Stomach (tissue), 19 donors: ENCODE measurements at places on chromosomes 1 and 21. TPM values are rescaled to one million over a fixed set of nuclear protein-coding genes. Genes with fewer than 3 reads are reported as not detected.
A peak's percentile ranks its signal among the peaks of the same experiment; 100 is the strongest.

GRCh38 chr1:111483166-111483565 lies 9.4 kb downstream of the C1orf162 start:
- DNase-seq: no peak

The NBPF20 gene
- total RNA-seq: 12.1 TPM

- peak; percentile 51 for DNase-seq
These were observed 84.2 kb downstream of the SPSB1 start for GRCh38 chr1:9376886-9377333.

DNA sequence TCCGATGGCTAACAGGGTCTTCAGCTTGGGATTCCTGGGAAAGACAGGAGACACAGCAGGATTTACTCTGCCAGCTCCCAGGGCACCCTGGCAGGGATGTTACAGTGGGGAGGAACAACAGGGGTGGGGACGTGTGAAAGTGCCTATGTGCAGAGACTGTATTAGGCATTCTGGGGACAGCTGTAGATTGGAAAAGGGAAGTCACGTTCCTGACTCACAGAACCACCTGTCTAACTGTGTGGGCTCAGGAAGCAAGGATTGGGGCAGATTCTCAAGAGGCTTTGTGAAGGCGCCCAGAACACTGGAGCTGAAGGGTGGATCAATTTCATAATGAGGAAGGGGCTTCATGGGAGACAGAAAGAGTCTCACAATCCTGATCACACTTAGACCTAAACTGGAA lies 4.4 kb downstream of the CHIT1 start:
- DNase-seq: no peak

DNA sequence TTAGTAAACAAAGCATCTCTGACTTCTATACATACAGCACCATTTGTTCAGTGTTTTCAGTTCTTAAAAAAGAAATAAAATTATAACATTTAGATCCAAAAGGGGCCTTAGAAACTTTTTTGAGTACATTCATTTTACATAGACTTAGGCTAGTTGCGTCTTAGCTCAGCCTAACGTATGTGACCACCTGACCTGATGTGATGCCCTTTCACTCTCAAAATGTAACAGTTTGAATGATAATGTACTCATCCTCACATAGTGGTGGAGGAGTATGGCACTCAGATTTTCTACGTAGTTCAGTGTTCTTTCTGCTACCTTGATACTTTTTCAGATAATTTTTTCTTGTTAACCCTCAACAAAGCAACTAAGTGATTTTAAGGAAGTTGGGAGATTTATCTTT lies 43.4 kb downstream of the RPRD2 start:
- no peak for DNase-seq

The SPRR2E gene
- total RNA-seq: not detected

The PEX19 gene
- total RNA-seq: 9.3 TPM

The NUDT17 gene
- 18.3 TPM for total RNA-seq

The HECTD3 gene
- total RNA-seq: 104 TPM

The HES5 gene
- total RNA-seq: not detected

- peak; percentile 49 for DNase-seq
These were observed 9.2 kb downstream of the RPS6KA1 start for GRCh38 chr1:26538480-26539412.

DNA sequence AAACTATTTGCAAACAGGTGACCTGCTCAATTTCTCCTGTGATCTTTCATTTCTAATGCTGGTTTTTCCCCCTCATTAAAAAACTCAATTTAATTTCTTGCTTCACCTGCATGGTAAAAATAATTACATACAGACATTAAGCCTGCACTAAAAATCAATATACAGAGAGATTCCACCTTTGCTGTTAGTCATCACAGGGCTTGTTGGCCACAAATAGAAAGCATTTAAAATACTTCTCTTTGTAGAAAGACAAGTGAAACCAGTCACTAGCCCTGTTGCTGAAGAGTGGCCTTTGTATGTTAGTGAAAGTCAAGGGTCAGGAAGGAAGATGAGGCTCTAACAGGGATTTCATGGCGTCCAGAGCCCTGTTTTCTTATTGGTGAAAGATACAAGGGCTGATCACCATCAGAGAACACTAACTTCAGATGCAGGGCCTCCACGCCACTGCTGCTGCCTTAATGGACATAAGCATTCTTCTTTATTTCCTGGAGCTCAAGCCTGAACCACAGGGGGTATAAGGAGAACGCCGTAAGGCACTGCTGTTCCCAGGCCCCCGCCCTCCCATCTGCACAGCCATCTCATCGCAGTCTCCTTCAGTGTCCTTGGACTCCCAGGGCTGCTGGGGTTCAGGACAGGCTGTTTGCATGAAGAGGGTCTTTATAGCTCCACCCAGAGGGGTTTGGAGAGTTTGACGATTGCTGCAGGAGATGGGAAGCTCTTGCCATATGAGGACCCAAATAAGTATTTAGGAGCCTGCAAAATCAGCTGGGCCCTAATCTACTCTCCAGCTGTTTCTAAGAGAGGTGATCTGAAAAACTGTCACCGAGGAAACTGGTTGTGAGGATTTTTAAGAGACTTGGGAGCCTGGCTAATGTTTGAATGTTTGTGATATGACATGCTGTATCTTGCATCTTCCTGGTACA lies 117.3 kb upstream of the IRF2BP2 start:
- DNase-seq: no peak

GRCh38 chr1:192516776-192517297 lies 58.7 kb upstream of the RGS1 start:
- DNase-seq: no peak

GRCh38 chr1:221806236-221806635 lies 64.3 kb upstream of the DUSP10 start:
- DNase-seq: no peak

The FLVCR1 gene
- 10.7 TPM for total RNA-seq

The HES2 gene
- total RNA-seq: not detected

The FCRL4 gene
- total RNA-seq: not detected

The CFHR4 gene
- not detected for total RNA-seq

DNA sequence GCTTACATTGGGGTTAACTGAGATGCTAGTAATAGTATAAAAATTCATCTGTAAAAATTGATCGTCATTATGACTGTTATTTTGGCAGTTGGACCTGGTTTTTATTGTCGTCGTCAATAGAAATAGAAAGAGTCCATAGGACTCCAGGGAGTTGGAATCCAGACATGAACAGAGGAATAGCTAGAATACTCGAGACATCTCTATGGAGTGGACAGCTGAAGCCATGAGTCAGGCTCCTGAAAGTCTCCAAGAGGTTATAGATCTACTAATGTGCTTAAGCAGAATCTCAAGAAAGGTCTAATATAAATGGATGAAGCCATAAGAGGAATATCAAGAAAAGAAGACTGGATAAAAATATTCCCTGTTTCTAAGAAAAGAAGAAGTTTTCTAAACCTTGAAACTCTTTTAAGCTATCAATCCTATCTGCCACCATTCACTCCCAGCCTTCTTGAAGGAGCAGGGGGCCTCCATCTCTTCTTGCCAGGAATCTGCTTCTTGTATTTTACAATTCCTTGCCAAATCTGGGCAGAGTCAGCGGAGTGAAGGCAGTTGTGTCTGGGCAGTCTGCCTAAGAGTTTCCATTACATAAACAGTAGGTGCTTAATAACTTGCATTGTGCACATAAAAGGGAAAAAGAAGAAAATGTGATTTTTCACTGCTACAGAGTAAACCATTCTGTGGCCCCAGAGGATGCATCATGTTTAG lies 163.3 kb downstream of the ST6GALNAC5 start:
- no peak for DNase-seq

The KIF14 gene
- total RNA-seq: 2.2 TPM

GRCh38 chr1:64568171-64568450 lies 98.2 kb downstream of the CACHD1 start:
- no peak for DNase-seq

The CDC20 gene
- total RNA-seq: 7.9 TPM

DNA sequence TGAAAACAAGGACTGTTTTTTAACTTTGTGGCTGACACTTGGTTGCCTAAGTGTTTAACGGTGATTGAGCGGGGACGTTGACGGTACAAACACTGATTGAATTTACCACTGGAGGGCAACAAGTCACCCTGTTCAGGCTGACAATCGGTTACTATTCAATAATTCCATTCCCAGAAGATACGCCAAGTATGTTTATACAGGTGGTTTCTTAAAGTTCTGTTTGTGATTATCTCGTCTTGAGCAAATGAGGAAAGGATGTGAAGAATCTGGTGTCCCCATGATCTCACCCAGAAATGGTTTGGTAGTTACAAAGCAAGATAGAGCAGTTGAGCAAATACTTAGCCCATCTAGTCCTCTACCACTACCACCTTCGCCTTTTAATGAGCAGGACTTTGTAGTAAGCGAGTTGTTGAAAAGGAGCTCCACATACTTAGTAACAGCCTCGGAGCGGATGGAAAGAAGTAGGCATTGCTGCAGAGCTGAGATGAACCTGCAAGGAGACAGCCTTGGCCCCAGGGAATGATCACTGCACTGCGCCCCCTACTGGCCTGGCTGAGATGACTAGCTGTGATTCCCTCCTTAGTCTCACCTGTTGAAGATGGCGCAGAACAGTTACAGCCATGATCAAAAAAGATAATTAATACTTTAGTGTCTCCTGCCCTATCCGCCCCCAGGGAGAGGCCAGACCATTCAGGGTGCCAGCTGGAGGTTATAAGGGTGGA lies 36.3 kb downstream of the IFNAR1 start:
- DNase-seq: peak; percentile 89

The THEMIS2 gene
- 5.3 TPM for total RNA-seq

- DNase-seq: peak; percentile 23
These were observed 10.1 kb downstream of the CCDC185 start for GRCh38 chr1:223403184-223403815.

The PLA2G2D gene
- not detected for total RNA-seq

DNA sequence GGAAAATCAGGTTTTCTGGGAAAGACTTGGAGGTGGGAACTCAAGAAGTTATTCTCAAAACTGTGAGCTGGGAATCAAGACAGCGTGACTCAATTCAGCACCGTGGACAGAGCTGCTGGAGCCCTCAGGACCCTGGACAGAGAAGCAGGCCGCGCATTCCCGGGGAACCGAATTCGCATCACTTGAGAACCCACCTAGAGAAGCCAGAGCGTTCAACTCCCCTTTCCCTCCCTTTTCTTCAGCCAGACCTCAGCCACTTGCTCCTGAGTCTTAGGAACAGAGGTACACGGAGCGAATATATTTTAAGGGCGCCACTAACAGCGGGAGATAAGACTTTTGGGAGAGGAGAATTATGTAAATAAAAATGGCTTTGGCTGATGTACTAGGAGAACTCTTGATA lies 2.0 kb upstream of the LIN28A start:
- DNase-seq: peak; percentile 68

- peak; percentile 69 for DNase-seq
These were observed 1.2 kb downstream of the GPR88 start for GRCh38 chr1:100538913-100539835.

DNA sequence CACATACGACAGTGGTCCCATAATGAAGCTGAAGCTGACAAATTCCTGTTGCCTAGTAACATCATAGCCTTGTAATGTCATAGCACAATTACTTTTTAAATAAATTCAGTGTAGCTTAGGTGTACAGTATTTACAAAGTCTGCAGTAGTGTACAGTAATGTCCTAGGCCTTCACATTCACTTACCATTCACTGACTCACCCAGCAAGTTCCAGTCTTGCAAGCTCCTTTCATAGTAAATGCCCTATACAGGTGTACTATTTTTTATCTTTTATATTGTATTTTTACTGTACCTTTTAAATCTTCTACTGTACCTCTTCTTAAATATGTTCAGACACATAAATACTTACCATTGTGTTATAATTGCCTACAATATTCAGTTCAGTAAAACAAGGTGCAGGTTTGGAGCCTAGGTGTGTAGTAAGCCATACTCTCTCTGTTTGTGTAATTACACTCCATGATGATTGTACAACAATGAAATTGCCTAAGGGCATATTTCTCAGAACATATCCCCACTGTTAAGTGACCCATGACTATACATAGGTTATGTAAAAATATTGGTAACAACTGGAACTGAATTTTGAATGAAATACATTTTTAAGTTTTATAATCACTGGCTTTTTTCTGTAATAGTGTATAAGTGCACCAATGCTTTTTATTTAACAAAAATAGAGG lies 33.5 kb upstream of the ADAM30 start:
- DNase-seq: no peak

DNA sequence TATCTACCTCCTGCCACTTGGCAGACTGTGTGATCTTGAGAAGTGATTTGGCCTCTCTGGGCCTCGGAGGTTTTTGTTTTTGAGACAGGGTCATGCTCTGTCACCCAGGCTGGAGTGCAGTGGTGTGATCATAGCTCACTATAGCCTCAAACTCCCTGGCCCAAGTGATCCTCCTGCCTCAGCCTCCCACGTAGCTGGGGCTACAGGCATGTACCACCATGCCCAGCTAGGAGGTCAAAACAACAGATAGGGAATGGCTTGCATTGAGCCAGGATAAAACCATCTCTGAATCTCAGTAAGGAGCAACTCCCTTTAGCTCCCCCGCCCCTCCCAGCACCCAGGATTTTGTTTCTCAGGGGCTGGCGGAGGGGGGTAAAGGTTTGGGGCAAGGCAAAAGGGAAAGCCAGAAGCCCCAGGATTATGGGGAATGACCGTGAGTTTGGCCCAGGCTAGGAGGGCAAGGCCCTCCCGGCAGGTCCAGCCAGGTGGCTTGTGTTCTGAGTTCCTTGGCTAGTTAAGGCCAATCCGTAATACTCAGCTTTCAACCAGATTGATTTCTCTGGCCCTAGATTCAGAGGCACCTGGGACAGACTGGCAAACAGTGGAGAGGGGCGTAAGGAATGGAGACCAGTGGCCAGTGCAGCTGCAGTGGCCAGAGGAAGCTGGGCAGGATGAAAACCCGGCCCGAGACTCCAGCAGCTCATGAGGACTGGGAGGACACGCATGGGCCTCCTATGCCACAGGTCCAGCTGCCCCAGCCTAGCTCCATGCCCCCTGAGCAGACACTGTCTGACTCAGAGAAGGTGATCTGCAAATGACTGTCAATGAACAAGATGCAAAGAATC lies 130.1 kb downstream of the DMRTB1 start:
- DNase-seq: peak; percentile 22

The RASSF5 gene
- total RNA-seq: 44.5 TPM

DNA sequence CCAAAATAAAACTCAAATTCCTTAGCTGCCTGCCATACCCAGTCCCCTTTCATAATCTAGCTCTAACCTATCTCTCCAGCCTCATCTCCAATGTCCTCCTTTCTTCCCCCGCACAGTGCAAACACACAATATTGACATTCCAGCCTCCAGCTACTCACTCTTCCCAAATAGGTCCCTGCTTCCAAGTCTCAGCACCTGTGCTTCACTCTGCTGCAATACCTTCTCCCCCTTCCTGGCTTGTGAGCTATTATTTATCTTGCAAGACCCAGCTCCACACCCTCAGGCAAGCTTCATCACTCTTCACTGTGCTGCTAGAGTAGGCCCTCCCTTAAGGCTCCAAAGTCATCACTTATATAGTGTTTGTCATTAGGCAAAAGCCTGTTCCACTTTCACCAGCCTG lies 9.7 kb downstream of the PLPP3 start:
- DNase-seq: peak; percentile 22
